ENCODE measurements at places on chromosomes 5 and 9.

GRCh38 chr9:116337015-116337414 lies 183.4 kb downstream of the PAPPA start:
- no peak for DNase-seq

- no peak for DNase-seq
Observed at GRCh38 chr9:109507421-109507838, 9.3 kb upstream of the PTPN3 start.

DNA sequence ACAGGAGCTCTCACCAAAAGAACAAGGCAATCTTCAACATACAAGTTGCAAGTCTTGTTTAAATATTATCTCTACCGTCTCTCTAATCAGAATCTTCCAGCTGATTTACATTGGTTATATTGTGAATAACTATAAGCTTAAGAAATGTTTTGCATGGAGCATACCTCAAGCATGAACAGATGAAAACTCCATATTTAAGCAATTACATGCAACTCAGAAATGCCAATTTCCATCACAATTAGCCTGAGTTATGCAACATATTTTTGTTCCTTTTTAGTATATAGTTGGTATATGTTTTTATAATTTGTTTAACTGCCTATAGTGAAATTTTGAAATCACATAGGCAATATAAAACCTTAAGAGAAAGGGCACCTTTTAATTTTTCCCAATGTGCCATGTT lies 142.5 kb downstream of the DENND1A start:
- no peak for DNase-seq

GRCh38 chr5:44932922-44933585 lies 124.3 kb downstream of the MRPS30 start:
- DNase-seq = no peak

- no peak for DNase-seq
Observed at GRCh38 chr5:2451100-2451499, 300.4 kb downstream of the IRX2 start.

DNA sequence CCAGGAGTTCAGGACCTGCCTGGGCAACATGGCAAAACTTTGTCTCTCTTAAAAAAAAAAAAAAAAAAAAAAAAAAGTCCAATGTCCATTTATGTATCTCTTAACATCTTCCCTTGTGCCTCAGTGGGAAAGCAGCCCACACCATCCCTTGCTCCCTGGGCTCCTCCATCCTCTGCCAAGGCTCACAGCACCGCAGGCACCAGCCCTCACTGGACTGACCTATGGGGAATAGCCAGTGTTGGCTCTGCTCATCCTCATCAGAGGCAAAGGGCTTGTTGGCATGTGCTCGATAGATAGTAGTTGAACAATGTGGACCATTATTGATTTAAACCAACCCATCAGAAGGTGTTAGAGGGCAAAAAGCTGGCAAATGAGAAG lies 61.8 kb upstream of the LRRTM2 start:
- no peak for DNase-seq

GRCh38 chr5:140168371-140168770 lies 6.6 kb upstream of the CYSTM1 start:
- DNase-seq = no peak

DNA sequence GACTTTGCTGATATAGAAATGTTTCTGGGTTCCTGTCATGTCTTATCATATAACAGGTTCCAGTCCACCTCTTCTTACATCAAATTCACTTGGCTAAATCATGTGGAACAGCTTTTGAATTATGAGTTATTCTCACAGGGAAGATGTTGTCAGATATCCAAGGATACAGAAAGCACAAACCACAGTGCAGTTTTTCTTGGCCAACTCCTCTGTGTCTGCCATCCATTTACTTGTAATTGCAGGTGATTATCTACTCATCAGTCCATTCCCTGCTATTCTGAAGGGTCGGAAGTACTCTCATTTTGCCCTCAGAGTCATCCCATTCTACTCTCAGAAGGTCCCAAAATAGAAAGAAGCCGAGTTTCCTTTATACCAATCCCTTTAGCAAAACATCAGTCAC lies 10.0 kb downstream of the MARCHF11 start:
- no peak for DNase-seq

GRCh38 chr5:159106193-159106568 lies 6.5 kb upstream of the EBF1 start:
- DNase-seq = no peak

DNA sequence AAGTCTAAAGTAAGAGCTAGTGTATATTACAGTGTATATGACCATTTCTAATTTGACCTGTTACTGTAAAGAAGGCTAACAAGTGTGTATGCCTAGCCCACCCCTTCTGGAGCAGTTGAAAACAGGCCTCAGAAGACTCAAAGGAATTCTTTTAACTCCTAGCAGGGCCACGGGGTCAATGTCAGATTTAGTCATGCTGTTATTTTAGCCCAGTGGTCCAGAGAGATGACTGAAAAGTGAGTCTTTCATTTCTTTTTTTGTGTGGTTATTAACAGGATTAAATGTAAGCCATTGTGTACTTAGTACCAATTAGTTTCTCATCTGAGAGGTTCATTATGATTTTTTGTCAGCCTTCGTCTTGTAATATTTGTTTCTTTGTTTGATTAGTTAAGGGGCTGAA lies 24.4 kb downstream of the ZCCHC7 start:
- no peak for DNase-seq

GRCh38 chr5:82259172-82259800 lies 18.9 kb downstream of the RPS23 start:
- DNase-seq = no peak

DNA sequence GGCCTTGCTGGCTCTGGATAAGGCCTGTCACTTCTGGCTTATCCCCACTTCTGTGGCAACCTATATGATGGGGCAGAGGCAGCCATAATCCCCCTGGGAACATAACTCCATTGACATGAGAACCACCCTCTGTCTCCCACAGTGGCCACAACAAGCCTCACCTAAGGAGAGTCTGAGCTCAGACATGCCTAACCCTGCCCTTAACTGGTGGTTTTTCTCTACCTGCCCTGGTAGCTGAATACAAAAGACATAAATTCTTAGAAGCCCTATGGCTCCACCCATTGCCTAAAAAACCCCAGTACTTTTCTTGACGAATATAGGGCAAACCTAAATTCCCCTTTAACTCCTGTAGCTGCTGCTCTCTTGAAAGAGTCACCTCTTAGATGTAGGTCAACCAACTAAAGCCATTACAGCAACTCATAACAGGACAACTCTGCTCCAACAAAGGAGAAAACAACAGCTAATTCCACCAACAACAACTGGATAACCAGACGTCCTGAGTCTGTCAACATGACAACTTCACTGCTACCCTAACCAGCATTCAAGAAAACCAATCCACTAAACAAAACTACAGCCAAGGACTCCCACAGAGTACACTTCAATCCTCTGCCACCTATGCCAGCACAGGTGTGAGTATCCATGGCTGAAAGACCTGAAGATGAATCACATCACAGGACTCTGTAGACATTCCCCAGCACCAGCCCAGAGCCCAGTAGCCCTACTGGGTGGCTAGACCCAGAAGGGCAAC lies 427.7 kb downstream of the PRELID2 start:
- DNase-seq = no peak

DNA sequence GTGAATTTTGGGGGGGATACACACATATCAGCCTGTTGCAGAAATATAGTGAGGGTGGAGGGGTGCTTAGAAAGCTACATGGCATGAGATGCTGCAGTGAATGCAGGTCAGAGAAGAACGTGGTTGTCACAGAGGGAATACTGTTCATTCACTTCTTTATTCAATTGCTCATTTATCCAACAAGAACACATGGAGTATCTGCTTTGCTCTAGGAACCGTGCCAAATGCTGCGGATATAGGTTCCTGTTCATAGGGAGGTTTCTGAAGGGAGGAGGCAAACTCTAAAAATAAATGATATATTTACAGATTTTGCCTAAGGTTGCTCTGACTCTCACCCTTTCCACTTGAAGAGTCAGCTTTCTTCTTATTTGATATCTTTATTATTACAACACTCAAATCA lies 444.3 kb upstream of the CLINT1 start:
- no peak for DNase-seq

DNA sequence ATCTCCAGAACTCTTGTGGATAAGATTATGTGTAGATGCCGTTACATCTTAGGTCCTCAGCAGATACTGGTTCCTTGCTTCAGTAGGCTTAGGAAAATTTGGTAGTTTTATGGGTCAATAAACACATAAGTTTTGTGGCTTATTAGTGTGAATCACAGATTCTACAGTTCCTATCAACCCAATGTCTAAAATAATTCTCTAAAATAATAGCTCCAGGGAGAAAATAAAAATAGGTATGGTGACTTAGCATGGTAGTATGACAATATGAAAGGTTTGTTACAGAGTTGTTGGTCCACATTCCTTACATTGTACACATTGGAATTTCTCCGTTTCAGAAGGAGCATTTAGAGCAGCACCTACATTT lies 91.7 kb downstream of the AOPEP start:
- DNase-seq = no peak

GRCh38 chr9:107593224-107593870 lies 103.8 kb upstream of the KLF4 start:
- DNase-seq = no peak

DNA sequence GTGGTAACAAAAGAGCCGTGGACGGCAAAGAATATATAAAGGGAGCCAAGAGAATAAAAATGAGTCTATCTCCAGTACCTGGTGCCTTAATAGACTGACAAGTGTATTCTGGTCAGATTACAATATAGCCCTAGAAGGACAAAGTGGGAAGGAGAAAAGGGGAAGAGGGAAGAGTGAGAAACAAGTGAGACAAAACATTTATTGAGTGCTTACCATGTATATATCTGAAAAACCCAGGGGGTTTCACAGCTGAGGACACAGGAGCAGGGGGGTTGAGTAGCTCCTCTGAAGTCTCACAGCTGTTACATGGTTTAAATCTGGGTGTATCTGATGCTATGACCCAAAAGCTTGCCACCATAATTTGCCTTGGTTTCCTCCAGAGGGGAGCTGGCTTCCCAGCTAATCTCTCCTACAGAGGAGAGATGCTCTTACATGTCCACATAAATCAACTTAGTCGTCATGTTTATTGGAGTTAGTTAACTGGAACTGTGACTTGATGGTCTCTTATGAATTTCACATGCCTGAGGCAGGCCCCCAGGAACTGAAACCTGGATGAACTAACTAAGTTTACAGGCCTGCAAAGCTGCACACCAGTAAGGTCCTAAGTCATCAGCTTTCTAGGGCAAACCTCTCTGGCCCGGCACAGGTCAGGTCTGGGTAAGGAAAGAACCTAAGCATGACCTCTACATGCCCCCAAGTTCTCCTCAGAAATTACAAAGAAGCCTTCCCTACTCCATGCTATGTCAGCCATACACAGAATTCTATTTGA lies 15.5 kb downstream of the SIL1 start:
- DNase-seq = no peak

DNA sequence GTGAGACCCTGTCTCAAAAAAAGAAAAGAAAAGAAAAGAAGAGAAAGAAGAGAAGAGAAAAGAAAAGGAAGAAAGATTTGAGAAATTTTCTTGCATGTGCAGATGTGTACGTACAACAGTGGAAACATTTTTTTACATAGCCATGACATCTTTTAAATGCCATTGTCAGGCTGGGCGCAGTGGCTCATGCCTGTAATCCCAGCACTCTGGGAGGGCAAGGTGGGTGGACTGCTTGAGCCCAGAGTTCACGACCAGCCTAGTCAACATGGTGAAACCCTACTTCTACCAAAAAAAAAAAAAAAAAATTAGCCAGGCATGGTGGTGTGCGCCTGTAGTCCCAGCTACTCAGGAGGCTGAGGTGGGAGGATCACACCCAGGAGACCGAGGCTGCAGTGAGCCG lies 6.6 kb downstream of the LMAN2 start:
- no peak for DNase-seq

DNA sequence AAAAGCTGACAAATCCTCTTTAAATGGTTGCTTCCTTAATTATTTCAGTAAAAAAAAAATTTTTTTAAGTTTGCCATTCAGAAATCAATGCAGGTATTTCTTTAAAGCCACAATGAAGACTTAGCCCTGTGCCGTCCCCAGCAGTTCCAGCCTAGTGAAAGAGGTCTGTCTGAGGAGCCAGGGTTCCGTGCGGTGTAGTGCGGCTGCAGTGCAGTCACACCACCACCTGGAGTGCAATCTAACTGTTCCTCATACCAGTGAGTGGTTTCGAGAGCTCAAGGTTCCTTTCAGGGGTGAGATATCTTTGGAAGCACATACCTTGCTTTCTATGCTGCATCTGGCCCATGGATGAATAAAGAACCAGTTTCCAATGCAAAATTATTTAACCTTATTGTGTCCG lies 87.5 kb downstream of the FANCC start:
- no peak for DNase-seq

DNA sequence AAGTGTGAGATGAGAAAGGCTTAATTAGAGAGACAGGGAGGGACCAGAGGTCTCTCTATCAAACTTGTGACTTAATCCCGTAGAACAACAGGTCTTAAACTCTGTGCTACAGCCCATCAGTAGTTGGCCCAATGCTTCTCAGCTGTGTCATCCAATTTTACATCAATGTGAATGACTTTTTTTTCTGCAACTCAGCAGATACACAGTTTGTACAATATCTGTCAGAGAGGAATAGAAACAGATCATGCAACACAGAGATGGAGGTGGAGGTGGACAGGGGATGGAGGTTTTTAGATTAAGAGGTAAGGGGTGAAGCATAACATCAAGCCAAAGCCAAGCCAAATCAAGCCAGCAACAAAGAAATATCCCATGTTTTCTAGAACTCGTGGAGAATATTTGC lies 43.0 kb downstream of the FBXW11 start:
- no peak for DNase-seq

GRCh38 chr5:34709861-34710673 lies 53.9 kb downstream of the RAI14 start:
- DNase-seq = no peak

DNA sequence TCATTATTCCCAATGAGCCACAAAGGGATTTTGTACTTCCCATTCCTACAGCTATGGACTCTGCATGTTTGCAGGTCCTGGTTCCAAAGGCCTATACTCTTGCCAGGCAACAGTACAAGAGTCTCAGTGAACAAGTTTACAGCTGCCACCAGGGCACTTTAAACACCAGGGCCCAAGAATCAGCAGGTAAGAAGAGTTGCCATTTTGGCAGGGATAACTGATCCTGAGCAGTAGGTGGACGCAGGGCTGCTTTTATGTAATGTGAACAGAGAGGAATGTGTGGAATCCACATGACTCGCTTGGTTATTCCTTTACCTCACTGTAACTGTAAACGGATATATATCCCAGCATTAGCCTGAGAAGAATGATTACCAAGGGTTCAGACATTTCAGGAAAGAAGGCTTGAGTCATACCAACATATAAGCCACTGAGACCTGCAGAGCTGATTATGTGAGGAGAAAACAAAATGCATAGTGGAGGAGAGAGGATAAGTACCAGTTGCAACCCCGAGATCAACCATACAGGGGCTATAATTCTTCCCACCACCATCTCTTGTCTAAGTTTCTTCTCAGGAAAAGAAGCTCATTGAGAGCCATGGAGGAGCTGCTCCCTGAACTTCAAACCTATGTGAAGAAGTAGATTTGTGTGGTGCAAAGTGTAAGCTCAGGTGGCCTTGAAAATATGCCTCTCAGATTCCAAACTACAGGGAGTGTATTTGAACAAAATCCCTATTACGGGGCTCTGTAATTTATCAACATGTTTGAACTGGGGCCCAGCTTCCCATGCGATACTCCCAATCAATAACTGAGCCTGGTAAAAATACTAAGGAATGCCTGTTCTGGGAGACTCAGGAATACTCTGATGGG lies 24.6 kb downstream of the RAPGEF6 start:
- no peak for DNase-seq
